ENCODE measurements at places on chromosomes 6 and 20.

DNA sequence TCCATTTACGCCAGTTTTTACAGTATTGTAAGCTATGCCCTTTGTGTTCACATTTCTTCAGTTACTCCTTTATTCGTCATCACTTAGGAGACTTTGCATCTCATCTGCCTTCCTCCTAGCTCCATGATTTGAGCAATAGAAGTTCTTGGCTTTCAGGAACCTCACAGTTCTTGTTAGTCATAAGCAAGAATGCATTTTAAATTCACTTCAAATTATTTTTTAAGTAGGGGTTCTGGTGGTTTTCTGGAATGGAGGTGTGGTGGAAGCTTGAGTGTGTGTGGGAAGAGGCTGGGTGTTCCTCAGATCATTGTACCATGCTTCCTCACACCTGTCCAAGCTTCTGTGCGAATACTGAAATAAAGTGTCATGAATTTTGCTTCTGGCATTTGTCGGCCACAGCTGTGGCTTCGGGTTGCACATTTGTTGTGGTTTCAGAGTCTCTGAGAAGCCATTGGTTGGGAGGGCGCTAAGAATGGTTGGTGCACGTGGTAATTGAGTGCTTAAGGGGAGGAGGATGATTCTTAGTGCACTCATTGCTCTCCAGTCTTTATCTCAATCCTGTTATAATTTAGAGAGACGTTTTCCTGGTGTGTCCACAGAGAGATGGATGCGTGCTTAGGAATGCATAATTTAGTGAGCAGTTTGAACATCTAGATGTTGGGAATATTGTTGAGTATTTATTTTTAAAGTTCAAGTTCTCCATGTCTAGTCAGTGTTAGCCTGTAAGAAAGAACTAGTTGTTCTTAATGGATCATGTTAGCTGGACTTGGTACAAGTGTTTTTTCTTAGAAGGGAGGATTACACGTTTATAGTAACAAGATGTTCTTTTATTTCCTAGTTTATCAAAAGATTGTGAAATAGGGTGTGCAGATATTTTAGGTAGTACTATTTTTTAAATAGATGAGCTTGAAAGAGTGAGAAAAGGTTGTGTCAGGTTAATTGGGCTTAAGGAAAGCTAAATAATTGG, 31.9 kb downstream of the FOXO3 start:
- DNase-seq: no peak

DNA sequence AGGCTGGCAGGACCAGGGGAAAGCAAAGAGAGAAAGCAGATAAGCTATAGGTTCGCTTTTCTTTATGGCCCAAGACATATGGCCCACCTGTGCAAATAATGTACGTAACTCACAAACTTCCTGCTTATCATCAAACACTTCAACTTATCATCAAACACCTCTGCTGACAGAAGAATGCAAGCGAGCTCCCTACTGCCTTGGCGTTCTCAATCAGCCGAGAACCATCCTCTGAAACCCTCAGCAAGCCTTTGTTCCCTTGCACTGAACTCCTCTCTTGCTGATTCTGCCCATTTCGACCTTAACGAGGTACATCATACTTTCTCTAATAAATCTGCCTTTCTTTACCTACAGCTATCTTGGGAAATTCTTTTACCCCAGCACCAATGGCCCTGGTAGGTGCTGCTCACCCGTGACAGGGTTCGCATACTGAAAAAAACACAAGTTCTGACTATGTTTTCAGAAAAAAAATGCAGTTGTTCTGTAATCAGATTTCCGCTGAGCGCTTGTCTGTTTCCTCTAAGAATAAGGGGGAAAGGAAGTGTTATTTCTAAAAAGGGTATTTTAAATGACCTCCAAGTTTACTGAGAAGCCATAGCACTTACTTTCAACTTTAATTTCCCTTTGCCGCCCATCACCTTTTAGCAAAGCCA, 28.3 kb downstream of the SERPINB6 start:
- DNase-seq: no peak

DNA sequence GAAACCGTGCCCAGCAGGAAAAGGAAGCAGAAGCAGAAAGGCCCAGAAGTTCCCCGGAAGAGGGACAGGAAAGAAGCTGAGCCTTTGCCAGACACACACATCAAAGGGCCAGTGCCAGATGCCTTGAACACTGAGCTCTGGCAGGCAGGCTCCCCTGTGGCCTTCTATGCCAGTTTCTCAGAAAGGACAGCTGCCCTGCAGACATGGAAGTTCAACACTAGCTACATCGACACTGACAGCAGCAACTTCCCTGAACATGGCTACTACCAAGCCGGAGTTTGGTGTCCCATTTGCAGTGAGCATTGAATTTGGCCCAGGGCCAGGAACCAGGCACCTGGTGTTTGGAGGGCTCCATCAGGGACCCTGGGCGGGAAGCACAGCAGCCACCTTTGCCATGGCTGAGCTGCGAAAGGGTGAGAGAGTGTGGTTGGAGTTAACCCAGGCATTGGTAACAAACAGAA, 8.0 kb upstream of the RAET1E start:
- DNase-seq: no peak

DNA sequence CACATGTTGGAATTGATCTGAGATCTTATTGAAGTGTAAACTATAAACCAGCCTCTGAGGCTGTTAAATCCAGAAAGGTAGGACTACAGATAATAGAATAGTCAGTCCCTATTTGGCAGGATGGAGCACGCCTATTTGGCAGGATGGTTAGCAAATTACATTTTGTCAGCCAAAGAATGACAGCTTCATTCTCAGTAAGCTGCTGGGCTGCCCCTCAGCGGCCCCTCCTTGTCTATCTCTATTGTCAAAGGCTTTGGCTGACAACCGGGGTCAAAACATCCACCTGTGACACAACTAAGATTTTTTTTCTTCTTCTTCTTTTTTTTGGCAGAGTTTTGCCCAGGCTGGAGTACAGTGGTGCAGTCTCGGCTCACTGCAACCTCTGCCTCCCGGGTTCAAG, 123.4 kb upstream of the ECI2 start:
- DNase-seq: no peak

DNA sequence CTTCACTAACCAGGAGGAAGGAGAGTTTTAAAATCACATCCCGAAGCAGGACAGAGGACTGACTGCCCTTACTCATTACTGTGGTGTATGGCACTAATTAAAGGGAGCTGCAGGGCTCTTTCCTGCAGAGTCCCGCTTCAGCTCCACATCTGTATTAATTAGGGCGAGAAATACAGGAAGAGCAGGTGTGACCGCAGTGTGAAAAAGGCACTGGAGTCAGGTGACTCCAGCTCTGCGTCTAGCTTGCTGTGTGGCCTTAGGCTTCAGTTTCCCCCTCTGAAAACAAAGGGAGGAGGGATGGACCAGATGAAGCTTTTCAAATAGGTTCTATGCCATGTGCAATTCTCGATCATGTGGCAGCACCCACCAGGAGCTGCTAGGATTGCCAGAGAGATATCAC, 34.0 kb downstream of the KIAA1755 start:
- no peak for DNase-seq

- no peak for DNase-seq
Observed at GRCh38 chr6:126607289-126607688, 267.4 kb downstream of the CENPW start.

DNA sequence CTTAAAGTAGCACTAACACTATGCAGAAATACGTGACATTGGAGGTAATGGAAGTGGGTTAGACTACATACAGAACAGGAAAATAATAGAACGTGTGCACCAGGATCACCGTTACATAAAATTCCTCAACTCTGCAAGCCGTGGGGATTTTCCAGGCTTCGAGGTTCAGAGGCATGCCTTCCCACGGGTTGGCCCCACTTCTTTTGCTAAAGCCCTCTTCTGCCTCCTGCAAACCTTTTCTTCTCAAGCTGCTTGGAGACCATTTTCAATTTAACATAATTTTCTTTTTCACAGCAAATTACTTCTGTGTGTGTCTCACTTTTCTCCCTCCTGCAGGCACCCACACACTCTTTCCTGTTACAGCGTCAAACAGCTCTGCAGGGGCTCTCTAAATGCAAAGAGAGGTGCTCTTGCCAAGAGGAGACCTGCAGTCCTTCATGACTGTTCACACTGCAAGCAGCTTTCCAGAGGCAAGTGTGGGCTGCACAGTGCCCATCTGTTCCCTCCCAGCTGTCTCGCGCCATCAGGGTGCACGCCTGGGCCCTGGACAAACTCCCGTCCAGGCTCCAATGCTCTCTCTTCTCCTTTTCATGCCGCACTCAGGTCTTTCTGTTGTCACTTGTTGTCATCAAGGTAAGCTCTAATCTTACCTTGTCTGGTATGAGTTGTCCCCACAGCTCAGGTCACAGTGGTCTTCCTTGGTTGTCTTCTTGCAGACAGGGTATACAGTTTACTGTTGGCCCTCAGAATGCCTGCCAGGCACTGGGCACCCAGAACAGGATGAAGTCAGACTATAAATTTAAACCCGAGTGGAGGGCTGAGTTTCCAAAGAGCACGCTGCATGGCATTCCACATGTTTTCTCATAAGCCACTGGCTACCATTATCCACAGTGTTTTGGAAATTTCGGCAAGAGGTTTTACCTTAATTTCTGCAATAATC, 164.8 kb upstream of the GGTLC1 start:
- DNase-seq: no peak

GRCh38 chr20:36153736-36154699, 522 bp upstream of the EPB41L1 start:
- peak; percentile 77 for DNase-seq

- DNase-seq: peak; percentile 22
Observed at GRCh38 chr6:98931696-98932095, 16.1 kb downstream of the FBXL4 start.
